ENCODE measurements at places on chromosomes 2 and 18.

DNA sequence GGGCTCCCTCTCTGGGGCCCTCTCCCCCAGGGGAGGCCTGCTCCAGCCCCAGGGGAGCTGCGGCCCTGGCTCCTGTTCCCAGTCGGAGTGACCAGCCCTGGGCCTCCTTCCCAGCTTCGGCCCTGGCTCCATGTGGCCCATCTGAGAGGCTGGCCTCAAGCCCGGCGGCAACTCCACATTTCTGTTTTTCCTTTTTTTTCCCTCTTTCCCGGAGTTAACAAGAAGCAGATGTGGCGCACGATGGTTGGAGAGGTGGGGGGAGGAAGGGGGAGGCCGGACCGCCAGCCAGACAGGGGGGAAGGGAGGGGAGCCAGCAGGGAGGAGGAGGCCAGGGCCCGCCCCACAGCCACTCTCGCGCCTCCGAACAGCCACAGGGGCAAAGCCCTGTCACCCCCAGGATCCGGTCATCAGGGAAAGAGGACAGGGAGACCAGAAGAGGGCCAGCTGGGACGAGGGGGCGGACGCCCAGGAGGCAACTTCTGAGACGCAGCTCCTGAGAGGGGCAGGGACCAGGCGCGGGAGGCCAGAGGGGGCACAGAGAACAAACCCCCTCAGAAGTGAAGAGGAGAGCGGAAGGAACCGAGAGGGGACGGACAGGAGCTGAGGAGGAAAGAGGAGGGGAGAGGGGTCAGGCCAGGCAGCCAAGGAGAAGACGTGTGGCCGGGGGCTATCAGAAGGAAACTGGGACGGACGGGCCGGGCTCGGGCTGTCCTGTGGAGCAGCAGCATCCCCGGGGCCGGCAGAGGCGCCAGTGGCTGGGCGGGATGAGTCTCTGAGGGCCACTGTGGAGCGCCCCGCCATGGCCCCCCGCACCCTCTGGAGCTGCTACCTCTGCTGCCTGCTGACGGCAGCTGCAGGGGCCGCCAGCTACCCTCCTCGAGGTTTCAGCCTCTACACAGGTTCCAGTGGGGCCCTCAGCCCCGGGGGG is at the start of gene EMILIN1:
EMILIN1 (plus strand) TSS at position 349 of the 928 bp plus-strand sequence; CDS start at position 800, 451 bp downstream.
- peak; percentile 96 for DNase-seq

DNA sequence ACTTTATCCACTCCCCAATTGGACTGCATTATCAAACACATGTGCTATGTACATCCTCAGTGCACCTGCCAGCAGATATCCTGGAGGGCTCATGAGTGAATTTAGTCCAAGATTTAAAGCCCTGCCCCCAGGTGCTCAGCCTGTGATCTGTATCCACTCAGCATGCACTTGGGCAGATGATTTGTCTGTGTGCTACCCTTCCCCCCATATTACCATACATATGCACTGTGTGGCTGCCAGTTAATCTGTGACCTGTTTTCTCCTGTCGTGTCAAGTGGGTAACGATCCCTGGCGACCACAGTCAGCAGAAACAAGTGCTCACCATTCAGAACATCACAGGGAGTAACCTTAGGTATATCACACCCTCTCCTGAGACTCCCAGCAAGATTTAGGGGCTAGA is 10.2 kb downstream of the NAGK start:
- DNase-seq, result no peak

DNA sequence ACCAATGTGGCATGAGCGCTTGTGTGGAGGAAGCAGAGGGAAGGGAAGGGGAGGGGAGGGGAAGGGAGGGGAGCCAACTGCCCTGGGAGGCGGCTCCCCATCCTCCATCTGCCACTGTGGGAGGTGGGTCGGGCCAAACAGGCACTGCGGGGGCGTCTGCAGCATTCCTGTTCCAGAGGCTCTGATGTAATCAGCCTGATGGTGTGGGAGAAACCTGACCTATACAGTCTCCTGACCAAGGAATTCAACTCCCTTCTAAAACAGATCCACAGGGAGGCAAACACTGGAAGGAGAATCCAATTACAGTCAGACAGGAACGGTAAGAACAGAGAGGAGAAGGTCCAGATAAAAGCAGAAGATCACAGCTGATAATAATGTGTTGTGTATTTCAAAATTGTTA is 88.8 kb downstream of the CD8B2 start:
- no peak for DNase-seq

DNA sequence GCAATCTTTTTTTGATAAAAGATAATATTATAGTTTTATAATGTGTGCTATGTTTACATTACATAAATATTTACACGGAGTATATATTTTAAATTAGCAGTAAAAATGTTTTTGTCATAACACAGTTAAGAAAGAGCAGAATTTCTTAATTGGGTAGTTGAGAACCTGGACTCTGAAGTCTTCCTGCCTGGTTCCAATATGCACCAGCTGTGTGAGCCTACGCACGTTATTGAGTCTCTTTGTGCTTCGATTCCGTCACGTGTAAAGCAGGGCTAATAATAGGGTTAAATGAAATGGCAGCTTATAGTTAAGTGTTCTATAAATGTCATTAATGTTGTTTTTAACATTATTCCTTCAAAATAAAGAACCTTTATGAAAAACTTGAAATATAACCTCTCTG is 1.2 kb upstream of the CCDC88A start:
- DNase-seq, result no peak

GRCh38 chr18:58922995-58923394 is 58.3 kb downstream of the ZNF532 start:
- DNase-seq, result no peak

- no peak for DNase-seq
Measured at GRCh38 chr2:235066895-235067294, 115.1 kb downstream of the SH3BP4 start.

- peak; percentile 50 for DNase-seq
Measured at GRCh38 chr18:13451213-13451540, 232.6 kb downstream of the LDLRAD4 start.

DNA sequence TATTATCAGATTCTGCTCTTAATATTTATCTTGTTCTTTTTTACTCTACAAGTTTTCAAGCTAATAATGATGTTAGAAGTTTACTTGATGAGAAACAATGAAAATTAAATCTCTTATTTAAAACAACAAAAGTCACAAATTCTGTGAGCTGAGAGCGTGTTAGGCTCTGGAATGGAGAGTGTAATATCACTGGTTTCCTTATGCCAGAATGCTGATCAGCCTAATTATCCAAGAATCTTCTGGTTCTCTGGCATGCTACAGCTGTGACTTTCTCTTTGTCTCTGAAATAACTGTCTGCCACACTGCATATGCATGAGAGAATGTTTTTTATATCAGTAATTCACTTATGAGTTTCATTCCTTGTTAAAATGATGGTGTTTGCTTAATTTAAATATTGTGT is 236.7 kb downstream of the PARD3B start:
- DNase-seq, result no peak

- DNase-seq, result no peak
Measured at GRCh38 chr18:12449051-12449785, 41.5 kb downstream of the PRELID3A start.

GRCh38 chr2:1227274-1227900 is 185.9 kb upstream of the TPO start:
- no peak for DNase-seq

Data from left forelimb (tissue), 1 donor.